ENCODE measurements at places on chromosomes 6 and 20.

- no peak for DNase-seq
Observed at GRCh38 chr6:3124667-3125066, 6.2 kb downstream of the BPHL start.

DNA sequence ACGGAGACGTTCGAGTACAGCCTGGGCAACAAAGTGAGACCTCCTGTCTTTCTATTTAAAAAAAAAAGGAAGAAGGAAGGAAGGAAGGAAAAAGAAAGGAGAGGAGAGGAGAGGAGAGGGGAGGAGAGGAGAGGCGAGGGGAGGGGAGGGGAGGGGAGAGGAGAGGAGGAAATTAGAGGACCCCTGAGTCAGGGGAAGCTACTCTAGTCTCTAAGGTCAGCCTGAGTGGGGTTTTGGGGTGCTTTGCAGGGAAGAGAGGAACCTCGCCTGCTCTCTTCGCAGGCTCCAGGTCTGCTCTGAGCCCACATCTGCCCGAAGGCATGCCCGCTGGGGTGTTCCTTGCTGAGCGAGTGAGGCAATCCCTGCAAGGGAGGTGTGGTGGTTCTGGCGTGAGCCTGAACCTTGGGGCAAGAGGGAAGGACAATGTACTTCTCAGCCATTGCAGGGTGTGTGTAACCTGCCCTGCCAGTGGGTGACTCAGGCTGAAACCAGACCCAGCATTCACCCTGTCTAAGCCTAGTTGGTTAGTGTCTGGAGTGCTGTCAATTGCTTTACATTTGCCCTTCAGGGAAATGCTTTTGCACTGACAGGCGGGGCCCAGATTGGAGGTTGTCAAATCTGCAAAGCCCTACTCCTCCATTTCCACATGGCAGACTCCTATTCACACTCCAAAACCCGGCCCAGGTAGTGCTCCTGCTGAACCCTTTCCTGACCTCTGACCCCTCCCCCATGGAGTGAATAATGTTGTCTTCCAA, 15.3 kb upstream of the MMP9 start:
- no peak for DNase-seq

- DNase-seq = no peak
Observed at GRCh38 chr6:43940393-43941087, 170.5 kb downstream of the VEGFA start.

DNA sequence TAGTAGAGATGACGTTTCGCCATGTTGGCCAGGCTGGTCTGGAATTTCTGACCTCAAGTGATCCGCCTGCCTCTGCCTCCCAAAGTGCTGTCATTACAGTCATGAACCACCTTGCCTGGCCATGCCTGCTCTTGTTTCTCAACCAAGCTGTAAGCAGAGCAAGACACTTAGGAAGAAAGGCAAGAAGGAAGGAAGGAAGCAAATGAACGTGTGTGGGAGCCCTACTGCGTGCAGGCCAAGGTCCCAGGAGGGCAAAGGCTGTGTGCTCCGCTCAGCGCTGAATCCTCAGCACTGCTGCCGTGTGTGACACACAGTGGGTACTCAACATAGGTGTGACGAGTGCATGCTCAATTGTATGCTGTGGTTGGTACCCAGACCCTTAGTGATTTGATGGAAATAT, 47.4 kb downstream of the SULF2 start:
- no peak for DNase-seq

- DNase-seq = no peak
Observed at GRCh38 chr6:166488076-166488685, 98.3 kb downstream of the RAMACL start.

GRCh38 chr6:156687789-156688619, 89.2 kb upstream of the ARID1B start:
- peak; percentile 16 for DNase-seq

DNA sequence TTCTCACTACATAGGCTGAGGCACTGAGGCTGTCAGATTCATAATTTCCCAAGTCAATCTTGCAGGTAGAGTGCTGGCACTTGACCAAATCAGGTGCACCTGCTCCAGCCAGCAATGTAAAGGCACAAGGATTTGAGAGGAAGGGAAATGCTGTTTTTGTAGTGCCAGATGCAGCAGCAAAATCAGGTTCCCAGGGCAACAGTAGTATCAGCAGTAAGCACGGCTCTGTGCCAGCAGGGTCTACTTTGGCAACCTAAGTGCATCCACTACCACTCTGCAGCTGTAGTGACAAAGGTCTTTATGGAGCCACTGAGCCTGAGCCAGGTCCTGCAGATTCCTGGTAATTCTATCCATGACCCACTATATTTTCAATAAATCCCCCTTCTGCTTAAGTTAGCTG, 329.5 kb downstream of the TPBG start:
- no peak for DNase-seq

GRCh38 chr20:5844063-5844681, 94.0 kb downstream of the SHLD1 start:
- no peak for DNase-seq

DNA sequence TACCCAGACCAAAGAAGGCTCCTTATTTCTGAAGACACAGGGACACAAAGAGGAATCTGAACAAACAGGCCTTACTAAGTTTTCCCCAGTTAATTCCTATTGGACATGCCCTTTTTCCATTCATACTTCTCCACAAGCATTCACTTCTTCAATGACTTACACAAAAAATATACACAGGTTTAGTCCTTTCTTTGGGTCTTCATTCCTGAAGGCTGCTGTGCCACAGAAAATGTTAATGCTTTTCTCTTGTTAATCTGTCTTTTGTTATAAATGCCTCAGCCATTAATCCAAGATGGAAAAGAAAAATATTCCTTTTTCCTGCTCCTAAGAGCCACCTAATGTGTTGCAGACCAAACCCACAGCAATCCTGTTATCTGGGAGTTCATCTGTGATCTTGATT, 71.2 kb downstream of the QRSL1 start:
- DNase-seq = no peak

DNA sequence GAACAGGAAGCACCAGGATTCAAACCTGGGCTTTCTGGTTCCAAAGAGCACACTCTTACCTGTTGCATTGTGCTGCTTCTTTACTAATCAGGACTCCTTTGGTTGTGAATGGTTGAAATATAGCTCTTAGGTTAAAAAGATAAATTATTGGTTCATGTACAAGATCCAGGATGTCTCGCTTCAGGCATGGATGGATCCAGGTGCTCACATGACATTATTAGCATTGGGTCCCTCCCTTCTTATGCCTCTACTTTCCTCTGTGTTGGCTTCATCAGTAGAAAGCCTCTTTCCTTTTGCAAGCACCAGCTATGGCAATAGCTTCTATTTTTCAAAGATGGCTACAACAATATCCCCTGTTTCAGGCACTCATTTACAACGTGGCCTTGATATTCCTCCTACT, 217.7 kb upstream of the SULF2 start:
- DNase-seq = no peak
